ENCODE measurements at places on chromosomes 3 and 15. TPM values are rescaled to one million over a fixed set of nuclear protein-coding genes. Genes with fewer than 3 reads are reported as not detected.

Gene IGSF11
- 4.2 TPM for total RNA-seq

- DNase-seq, result no peak
Observed at GRCh38 chr15:70463453-70463834, 299.9 kb downstream of the UACA start.

Gene ZMAT3
- 10.1 TPM for total RNA-seq

DNA sequence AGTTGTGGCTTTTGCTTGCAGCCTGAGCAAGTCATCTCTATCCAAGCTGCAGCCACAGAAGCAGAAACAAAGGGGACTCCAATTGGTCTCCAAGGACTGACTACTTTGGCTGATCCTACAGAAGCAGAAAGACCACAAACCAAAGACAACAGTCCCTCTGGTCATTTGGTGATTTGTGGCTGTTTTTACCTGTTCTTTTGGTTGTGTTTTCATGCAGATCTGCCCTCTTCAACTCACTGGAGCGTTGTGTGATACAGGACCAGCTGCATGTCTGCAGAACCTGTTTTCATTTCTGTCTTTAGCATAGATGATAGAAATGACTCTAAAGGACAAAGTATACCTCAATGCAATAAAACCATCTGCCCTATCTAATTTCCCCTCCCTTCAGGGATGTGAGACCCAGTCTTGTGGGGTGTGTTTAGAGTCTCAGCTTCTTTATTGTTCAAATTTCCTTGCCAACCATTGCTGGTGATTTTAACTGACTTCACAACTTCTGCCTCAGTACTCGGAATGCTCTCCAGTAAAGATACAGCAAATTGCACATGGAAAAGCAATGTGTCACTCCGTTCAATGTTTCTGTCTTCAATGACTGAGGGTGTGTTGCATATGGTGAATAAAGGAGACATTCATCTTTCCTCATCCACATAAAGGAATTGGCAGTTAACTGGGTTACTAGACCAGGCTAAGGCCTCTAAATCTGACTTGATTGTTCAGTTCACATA is 48.9 kb upstream of the SLC7A14 start:
- no peak for DNase-seq

- no peak for DNase-seq
Observed at GRCh38 chr3:156373095-156373494, 181.8 kb downstream of the SSR3 start.

Gene OTOL1
- not detected for total RNA-seq

DNA sequence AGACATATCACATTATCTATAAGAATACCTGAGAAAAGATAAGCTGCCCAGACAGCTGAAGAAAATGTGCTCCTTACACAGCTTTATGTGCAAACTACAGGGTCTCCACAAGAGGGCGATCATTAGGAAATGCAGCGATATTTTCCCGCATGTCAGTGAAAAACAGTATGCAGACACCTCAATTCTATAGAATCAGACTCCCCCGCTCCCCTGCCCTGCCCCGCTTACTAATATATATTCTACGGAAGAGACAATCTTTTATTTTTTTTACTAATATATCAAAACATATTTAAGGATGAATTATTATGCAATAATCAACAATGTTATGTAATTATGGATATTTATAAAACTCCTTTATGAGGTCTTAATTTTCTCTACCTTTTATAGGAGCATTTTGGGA is 681.3 kb downstream of the ROBO1 start:
- DNase-seq, result no peak

Gene DPPA2
- total RNA-seq, result not detected

Gene TCTA
- 11.4 TPM for total RNA-seq

GRCh38 chr3:11803977-11804892 is 42.5 kb downstream of the TAMM41 start:
- DNase-seq, result peak; percentile 21

Gene GOLGA6L7
- not detected for total RNA-seq

- DNase-seq, result no peak
Observed at GRCh38 chr3:134003066-134003465, 26.7 kb downstream of the SLCO2A1 start.

DNA sequence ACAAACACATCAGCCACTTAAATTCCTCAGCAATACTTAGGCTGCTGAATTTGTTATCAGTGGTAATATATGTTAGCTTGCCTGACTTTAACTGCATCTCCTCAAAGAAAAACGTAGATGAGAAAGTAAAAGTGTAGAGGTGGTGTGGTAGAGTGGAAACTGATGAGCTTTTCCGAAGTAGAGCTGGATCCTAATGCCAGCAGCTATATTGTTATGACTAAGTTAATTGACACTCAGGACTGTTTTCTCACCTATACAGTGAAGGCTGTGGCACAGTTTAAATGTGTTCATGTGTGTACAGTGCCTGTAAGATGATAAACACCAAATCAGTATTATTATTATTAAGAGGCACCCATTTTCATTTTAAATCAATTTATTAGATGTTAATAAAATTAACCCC is 174.9 kb downstream of the TNIK start:
- no peak for DNase-seq

- DNase-seq, result no peak
Observed at GRCh38 chr15:67946701-67947100, 106.9 kb upstream of the RNU6-1 start.
